ENCODE measurements at places on chromosomes 6 and 20.

DNA sequence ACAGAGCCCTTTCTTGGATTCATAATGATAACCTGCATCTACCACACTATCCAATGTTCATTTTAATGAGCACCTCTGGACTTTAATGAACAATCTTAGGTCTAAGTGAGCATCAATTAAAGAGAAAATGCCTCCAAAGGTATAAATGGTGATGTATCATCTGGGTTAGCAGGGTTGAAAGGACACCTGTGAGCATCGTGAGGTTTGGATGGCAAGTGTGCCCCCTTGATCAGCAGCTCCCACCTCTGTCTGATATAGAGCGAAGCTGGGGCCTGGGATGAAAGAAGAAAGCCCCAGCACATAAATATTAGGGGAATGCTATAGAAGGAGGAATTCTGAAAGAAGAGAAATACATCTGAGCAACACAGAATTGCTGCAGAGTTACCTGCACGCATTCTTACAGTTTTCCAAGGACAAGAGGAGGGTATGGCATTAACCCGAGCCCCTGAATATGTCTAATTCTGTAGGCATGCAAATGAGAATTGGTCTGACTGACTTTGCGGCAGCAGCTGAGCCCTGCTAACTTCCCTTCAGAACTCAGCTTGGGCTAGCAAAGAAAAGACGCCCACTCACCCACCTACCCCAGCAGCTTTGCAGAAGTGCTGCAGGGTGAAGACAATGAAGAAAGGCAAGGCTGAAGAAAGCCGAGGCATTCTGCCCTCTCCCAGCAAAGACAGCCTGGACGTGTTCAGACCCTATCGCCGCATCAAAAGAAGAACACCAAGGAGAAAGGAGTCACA is 136.2 kb downstream of the GMPR start:
- DNase-seq = no peak

GRCh38 chr20:4375881-4376280 is 345.8 kb upstream of the PRND start:
- DNase-seq = no peak

GRCh38 chr6:75472885-75473284 is 20.7 kb downstream of the FILIP1 start:
- no peak for DNase-seq

- no peak for DNase-seq
Measured at GRCh38 chr20:54231036-54231435, 23.1 kb downstream of the PFDN4 start.

GRCh38 chr20:8216375-8217200 is 84.5 kb downstream of the PLCB1 start:
- no peak for DNase-seq

- DNase-seq = no peak
Measured at GRCh38 chr6:167079853-167080297, 43.0 kb upstream of the CCR6 start.

DNA sequence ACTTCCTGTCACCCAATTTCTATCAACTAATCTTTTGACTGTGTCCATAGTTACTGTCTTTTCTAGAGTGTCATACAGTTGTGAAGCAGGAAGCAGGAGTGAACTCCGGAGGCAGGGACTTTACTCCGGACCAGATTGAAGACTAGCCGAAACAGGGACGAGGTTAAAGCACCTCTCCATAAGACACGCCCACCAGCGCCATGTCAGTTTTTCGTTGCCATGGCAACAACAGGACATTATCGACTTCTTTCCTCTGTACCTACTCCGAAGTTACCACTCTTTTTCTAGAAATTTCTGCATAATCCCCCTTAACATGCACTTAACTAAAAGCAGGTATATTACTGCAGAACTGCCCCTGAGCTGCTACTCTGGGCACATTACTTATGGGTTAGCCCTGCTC is 25.2 kb downstream of the TRIM38 start:
- DNase-seq = no peak
